ENCODE measurements at places on chromosomes 2 and 18.
A peak's percentile ranks its signal among the peaks of the same experiment; 100 is the strongest.

DNA sequence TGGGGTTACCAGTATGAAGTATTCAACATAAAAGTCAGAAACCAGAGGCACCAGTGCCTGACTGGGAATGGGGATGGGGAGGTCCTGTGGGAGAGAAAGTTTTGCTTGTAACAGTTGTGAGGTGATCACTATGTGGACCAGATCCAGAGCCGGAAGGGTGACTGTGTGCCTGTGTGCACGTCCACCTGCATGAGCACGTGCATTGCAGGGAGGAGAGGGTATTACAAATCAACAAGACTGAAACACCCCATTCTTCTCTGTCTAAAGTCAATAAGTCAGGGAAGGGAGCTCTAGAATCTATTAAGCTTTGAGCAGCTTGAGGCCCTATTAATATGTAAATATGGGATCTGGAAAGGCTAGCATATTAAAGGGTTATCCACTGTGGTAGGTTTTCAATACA lies 241.0 kb upstream of the ACVR2A start:
- DNase-seq = no peak

DNA sequence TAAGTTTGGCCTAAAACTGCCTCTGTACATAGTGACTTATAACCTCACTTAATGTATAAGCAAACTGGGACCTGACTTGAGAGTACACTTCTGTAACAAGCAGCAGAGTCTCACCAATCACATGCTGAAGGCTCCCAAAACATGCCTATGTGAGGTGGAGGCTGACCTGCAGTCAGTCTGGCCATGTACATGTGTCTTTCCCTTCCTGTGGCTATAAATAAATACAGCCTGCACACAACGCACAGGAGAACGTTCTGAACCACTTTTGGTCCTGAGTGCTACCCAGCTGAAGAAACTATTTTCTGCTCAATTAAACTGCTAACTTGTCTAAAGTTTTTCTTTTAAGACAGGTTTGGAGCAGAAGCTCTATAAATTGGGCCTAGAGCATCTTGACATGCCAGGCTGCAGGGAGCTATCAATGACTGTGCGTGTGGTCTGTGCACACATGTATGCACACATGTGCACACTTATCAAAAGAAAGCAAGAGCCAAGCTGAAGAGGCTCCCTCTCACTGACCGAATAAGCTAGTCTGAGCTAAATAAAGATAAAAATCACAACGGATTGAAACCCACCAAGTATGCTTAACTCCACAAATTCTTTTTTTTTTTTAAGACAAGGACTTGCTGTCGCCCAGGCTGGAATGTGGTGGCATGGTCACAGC lies 15.0 kb downstream of the RNASEH1 start:
- DNase-seq = no peak

DNA sequence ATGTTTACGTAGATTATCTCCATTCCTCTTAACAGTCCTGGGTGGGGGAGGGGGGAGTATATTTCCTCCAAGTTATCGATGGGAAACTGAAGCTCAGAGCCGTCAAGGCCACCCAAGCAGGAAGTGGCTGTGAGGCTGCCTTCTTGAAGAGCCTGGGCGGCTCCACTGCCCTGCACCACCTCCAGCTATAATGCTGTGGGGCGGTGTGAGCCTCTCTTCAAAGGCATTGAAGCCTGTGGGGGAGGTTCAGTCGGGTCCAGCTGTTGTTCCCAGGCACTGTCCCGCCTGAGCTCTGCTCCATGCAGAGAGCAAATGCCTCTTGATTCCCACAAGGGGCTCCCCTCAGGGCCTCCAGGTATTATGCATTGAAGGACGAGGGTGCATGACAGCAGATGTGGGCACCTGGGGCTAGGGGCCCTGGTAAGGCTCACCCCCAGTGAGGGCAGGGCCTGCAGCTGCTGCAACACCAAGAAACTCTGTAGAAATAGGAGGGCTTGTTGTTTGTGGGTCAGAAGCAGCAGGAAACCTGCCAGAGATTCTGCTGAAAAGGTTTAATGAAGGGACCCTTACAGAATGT lies 29.5 kb upstream of the LAPTM4A start:
- DNase-seq = peak; percentile 90

- no peak for DNase-seq
Observed at GRCh38 chr2:201136889-201137321, 20.9 kb downstream of the CFLAR start.

DNA sequence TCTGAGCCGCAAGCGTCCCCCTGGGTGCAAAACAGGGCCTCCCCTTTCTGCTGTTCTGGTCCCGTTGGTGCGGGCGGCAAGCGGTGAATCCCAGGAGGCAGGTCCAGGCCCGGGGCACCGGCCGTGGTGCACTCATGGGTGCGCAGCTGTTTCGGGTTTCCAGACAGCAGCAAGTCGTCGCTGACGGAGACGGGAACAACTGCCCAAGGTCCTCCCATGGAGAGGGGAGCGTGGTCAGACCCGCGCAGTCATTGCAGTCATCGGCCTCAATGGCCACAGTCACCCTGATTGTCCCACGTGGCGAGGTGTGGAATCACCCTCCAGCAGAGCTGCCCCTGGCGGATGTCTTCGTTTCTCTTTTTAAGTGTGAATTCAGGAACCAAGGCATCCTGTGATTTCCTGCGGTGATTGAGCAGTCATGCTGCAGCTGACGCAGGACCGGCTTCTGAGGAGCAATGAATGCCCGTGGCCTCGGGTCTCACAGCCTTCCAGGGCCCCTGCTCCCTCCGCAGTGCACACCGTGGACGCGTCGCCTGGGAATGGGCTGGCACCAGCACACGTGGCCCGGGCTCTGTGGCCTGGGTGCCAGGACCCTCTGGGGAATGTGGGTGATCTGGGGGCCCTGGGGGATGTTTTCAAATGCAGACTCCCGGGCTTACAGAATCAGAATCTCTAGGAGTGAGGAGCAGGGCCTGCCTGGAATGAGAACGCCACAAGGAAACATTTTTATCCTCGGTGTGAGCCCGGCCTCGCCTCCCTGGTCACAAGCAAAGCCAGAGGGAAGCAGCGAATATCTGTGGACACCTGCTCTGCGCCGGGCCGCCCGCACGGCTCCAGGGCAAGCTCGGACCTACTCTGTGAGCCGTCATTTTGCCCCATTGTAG lies 244.2 kb upstream of the SALL3 start:
- DNase-seq = no peak

DNA sequence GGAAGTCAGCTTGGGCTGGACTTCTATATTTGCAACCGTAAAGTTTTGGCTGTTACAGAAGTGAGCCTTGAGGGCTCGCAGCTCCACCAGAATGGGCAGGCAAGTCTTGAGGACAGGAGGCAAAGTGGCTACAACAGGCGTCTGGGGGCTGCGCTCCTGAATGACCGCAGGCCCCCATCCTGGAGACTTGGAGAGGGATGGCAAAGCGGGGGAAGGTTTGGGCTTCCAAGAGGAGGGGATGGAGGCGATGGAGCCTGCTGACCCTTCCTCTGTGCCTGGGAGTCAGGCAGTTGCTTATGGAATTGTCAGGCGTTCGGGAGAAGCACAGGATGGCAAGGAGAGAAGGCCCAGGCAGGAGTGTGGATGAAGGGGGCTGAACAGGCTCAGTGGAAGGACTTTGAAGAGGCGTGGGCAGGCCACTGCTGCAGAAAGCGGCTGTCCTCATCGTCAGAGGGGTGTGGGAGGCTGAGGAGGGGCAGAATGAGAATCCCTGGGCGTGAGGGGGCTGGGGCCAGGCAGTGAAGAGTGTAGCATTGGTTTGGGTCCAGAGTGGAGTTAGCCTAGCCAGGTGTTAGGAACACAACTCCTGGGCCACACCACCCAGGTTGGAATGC lies 72.3 kb downstream of the INHBB start:
- peak; percentile 0 for DNase-seq

- no peak for DNase-seq
Observed at GRCh38 chr2:86021396-86022378, 84.0 kb downstream of the POLR1A start.

DNA sequence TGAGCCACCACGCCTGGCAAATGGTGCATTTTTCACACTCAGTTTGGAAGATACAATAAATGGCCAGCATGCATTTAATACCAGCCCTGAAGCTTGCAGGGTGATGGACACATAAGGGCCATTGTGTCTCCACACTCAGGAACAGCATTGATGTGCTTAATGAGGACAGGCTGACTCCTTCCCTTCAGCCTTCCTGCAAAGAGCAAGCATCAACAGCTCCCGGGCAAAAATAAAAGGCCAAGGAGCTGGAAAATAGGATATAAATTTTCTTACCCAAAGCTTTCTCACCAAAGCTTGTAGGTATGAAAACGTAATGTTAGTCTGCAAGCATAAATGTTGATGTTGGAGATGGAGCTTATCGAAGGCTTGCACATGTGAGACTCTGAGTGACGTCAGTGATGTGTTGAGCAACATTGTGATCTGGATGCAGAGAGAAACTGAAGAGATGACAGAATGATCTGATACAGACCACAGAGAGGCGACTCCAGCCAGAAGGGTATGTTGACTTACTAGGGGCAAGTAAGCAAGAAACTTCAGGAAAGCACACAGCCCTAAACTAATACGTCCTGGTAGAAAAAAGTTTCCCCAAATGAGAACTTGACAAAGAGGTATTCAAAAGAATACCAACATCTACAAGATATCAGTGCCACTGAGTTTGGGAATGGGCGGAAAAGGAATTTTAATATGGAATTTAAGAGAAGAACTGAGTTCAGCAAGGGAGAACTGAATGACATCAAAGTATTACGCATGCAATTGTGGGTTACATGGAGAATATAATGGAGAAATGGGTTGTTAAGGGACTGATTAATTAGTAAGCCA lies 256.5 kb downstream of the TGIF1 start:
- no peak for DNase-seq

- DNase-seq = no peak
Observed at GRCh38 chr2:144445196-144445595, 74.7 kb downstream of the ZEB2 start.

GRCh38 chr18:48230467-48231113 lies 178.6 kb downstream of the ZBTB7C start:
- peak; percentile 84 for DNase-seq

DNA sequence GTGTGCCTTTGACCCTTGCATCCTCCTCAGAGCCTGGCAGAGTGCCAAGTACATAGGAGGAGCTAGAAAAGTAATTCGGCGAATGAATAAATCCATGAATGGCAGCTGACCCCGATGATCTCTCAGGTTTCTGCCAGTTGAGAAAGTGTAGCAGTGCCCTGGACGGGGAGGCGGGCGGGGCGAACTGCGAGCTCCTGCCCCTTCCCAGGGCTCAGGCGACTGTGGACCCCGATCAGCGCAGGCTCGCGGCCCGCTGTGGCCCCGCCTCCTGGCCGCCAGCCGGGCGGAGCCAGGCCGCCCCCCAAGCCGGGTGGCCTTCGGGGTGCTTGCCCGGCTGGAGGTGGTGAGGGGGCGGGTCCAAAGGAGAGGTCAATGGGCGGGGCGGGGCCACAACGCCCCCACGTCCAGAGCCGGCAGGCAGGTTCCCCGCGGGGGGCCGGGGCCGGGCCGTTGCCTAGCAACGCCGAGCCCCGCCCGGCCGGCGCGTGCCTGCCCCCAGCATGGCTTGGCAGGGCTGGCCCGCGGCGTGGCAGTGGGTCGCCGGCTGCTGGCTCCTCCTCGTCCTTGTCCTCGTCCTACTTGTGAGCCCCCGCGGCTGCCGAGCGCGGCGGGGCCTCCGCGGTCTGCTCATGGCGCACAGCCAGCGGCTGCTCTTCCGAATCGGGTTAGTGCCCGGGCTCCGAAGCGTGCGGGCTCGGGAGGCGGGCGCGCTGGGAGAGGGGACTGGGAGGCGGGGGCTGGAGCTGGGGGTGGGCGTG lies 30.6 kb upstream of the TMBIM1 start:
- DNase-seq = peak; percentile 93

DNA sequence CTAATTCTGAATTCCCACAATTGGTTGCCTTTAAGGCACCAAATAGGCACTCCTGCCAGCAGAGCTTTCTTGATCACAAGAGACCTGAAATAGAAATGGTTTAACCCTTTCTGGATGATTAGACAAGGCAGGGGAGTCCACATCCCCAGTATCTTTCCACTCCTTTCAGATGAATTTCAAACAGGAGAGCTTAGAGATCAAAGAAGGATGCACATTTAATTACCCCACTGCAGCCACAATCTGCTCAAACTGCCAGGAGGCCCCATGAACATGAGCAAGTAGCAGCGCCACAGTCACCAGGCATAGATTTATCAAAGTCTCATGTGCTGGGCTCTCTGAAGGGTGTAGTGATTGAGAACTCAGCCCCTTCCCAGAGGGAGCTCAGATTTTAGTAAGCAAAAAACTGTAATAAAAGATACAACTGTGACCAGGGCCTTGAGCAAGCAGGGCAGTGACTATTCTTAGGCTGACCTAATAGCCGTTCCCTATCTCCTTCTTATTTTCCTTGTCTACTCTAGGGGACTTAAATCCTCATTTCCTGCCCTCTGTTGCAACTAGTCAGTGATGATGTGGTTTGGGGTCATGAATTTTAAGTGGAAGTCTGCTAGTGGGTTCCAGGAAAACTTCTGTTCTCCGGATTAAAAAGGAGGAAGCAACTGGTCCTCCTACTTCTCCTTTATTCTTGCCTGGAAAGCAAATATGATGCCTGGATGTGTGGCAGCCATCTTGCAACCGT lies 53.7 kb downstream of the SLC4A3 start:
- DNase-seq = no peak

- DNase-seq = no peak
Observed at GRCh38 chr18:59940068-59940467, 40.3 kb downstream of the PMAIP1 start.

- no peak for DNase-seq
Observed at GRCh38 chr2:75787532-75788132, 76.9 kb upstream of the GCFC2 start.

DNA sequence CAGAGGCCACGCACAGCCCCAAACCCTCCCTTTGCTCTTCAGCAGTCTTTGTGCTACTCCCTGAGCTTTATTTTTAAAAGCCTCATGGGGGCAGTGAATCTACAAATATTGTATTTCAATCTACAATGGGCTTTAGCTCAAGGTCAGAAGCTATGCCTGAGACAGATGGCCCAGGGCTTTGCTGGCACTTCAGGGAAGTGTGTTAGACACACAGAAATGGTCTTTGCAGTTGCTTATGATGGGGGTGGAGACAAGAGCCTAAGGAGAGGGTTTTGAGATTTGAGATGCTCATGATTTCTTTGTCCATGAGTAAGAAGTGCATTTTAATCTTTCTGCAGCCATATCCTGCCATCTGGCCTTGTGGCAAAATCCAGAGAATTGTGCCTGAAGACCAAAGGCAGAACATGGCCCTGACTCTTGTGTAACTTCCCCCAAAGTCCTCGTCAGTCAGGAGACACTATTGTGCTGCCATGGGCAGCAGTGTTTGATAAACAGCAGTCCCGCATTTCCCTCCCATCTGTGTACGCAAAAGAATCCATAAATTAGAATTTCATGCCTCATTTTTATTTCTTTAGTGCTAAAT lies 92.6 kb downstream of the VAPA start:
- no peak for DNase-seq

GRCh38 chr2:133568172-133568571 lies at the start of gene NCKAP5:
NCKAP5 (minus strand) TSS chr2:133568463; CDS start chr2:133517526, 50,937 bp downstream.
- no peak for DNase-seq
